ENCODE measurements at places on chromosomes 7 and 10.

DNA sequence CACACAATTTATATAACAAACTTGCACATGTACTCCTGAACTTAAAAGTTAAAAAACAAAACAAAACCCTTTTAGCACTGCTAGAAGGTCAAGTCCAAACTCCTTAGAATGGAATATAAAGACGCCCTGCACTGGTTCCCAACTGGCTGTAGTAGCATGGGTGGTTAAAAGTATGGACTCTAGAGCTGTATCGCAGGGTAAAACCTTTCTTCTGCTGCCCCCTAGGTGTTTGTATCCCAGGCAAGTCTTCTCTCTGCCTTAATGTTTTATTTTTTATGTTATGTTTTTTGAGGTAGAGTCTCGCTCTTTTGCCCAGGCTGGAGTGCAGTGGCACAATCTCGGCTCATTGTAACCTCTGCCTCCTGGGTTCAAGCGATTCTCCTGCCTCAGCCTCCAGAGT lies 35.2 kb downstream of the LSMEM1 start:
- DNase-seq, result no peak

DNA sequence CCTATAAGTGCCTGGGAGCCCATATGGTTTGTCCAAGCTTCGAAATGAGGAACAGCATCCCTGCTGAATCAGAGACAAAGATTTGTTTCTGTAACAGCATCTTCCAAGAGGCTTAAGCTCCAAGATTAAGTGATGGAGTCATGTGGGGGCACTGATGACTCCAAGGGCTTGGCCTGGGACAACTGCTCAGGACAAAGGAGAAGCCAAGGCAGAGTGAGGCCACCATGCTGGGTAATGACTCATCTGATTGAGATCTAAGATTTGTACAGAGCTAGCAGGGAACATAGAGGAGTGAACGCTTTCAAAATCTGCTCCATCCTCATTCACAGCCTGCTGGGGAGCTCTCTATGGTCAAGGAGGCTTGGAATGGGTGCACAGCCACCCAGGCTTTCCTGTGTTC lies 49.3 kb downstream of the C10orf120 start:
- no peak for DNase-seq

DNA sequence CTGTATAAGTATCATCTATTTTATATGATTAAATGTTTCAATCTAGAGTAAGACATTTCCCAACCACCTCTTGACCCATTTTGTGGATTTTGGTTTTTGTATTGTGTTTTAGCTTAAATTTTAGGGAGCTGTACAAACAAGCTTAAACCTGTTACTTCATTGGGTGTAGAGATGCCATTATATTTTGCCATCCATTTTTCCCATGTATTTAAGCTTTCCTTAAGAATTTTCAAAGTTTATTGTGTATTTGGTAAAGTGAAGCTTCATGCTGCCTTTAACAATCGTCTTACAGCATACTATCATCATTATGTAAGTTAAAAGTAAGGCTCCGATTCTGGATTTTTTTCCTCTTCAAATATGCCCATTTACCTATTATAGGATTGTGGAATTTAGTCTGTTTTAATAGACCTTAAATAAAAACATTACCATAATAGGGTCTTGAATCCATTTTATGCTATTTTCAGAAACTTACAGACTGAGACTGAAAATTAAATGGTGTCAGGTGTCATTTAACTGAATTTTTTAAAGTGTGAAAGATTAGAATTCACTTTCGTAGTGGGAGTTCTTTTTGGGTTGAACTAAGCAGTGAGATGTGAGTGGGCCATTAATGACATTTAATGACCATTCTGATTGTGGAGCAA lies 2.2 kb downstream of the KMT2E start:
- no peak for DNase-seq

DNA sequence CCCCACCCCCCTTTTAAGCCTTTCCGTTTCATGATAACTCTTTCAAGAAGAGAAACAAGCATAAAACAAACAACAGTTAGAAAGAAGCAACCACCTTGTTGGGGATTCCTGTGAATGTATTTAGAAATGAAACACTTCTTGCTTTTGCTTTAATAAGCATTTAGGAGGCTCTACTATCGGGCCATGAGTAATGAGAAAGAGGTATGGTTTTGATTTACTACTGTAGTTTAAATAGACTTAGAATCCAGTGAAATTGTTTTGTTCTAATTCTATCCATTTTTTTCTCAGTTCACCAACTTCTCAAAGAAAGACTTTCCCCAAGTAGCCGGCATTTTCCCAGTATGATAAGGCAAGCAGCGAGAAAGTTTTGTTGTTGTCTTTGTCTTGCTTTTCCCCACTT lies 168.7 kb upstream of the HABP2 start:
- DNase-seq, result no peak

DNA sequence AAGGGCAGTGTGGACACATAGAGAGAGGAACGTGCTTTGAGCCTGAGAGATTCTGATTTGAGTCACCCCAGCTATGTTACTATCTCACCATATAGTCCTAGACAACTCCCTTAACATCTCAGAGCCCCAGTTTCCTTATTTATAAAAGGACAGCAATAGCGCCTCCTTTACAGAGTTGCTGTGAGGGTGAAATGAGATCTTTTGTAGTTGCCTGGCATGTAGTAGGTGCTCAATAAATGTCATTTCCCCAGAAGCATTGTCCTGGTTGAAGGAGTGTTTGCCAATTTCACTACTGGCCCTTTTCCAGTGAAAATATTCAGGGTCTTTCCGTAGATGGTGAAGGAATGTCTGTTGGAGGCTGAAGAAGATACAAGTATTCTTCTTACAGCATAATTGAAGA lies 51.3 kb upstream of the FAM180A start:
- DNase-seq, result no peak

DNA sequence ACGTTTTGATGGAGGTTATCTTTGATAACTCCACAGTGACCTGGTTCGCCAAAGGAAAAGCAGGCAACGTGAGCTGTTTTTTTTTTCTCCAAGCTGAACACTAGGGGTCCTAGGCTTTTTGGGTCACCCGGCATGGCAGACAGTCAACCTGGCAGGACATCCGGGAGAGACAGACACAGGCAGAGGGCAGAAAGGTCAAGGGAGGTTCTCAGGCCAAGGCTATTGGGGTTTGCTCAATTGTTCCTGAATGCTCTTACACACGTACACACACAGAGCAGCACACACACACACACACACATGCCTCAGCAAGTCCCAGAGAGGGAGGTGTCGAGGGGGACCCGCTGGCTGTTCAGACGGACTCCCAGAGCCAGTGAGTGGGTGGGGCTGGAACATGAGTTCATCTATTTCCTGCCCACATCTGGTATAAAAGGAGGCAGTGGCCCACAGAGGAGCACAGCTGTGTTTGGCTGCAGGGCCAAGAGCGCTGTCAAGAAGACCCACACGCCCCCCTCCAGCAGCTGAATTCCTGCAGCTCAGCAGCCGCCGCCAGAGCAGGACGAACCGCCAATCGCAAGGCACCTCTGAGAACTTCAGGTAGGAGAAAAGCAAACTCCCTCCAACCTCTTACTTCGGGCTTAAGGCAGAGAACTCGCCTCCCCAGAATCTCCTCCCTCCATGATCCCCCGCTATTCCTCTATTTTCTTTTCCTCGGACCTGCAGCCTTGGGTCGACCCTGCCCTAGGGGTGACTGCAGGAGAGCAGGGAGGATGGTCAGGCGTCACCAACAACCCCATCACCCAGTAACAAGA lies at the start of gene SERPINE1:
SERPINE1 (plus strand) TSS at position 454 of the 809 bp plus-strand sequence. CDS start 1,290 bp downstream, outside the sequence.
- peak; percentile 24 for DNase-seq

Data from activated CD4-positive, alpha-beta T cell treated with anti-CD3 and anti-CD28 coated beads, Interleukin-2, amount 50 U/mL, for 4 hours (primary cell).